Neural cell (in vitro differentiated cells): ENCODE measurements at places on chromosomes 3 and 15. TPM values are rescaled to one million over a fixed set of nuclear protein-coding genes. Genes with fewer than 3 reads are reported as not detected.

FOXP1 gene
- polyA plus RNA-seq = 5.6 and 6.1 TPM in 2 replicates

UBAP1L gene
- 10.3 TPM in 2 replicates for polyA plus RNA-seq

GOLGA6L4 gene
- 7.4 and 8.4 TPM in 2 replicates for polyA plus RNA-seq

PCSK6 gene
- 1.1 and 1.4 TPM in 2 replicates for polyA plus RNA-seq

CCDC9B gene
- not detected in 2 replicates for polyA plus RNA-seq

VPS39 gene
- polyA plus RNA-seq = 59.9 and 73.5 TPM in 2 replicates

SLC7A14 gene
- 4.9 and 5.1 TPM in 2 replicates for polyA plus RNA-seq

PLA2G4F gene
- polyA plus RNA-seq = not detected in 2 replicates

OR5H2 gene
- polyA plus RNA-seq = not detected in 2 replicates

MYO5C gene
- 0.44 and 0.77 TPM in 2 replicates for polyA plus RNA-seq

KCNMB3 gene
- polyA plus RNA-seq = 0.16 TPM in 1 of 2 replicates, not detected in the other

IL17RB gene
- polyA plus RNA-seq = 0.83 and 2.2 TPM in 2 replicates

MAGEL2 gene
- 7.4 and 10.4 TPM in 2 replicates for polyA plus RNA-seq

CHRD gene
- 2.9 and 4.8 TPM in 2 replicates for polyA plus RNA-seq

MGA gene
- 10.6 and 13.2 TPM in 2 replicates for polyA plus RNA-seq

FSD2 gene
- polyA plus RNA-seq = not detected in 2 replicates

XYLB gene
- 0.50 and 1.8 TPM in 2 replicates for polyA plus RNA-seq

ZNF619 gene
- polyA plus RNA-seq = 0.33 and 0.78 TPM in 2 replicates

IL5RA gene
- 0.10 TPM in 1 of 2 replicates, not detected in the other for polyA plus RNA-seq

QRICH1 gene
- 87.5 and 122 TPM in 2 replicates for polyA plus RNA-seq

SLITRK3 gene
- 1.2 and 1.8 TPM in 2 replicates for polyA plus RNA-seq

DUOXA1 gene
- polyA plus RNA-seq = not detected in 2 replicates

RTP3 gene
- not detected in 2 replicates for polyA plus RNA-seq

LRTM1 gene
- polyA plus RNA-seq = not detected in 2 replicates

NMD3 gene
- 22.4 and 25.3 TPM in 2 replicates for polyA plus RNA-seq

UCN2 gene
- 0.68 and 2.0 TPM in 2 replicates for polyA plus RNA-seq

LIPC gene
- not detected in 2 replicates for polyA plus RNA-seq

CGNL1 gene
- 0.26 TPM in 1 of 2 replicates, not detected in the other for polyA plus RNA-seq
